ENCODE measurements at places on chromosomes 5 and 9.

GRCh38 chr5:120457839-120458507 is 6.1 kb upstream of the PRR16 start:
- H3K4me1 ChIP-seq = peaks cover 5% of the 10 kb centered on the region
- H3K27me3 ChIP-seq = peaks cover 7% of the 10 kb centered on the region
- peak overlapping the region; percentile 62 for H3K4me3 ChIP-seq
- H3K27ac ChIP-seq = no peak overlapping the region
- DNase-seq = peak; percentile 47

DNA sequence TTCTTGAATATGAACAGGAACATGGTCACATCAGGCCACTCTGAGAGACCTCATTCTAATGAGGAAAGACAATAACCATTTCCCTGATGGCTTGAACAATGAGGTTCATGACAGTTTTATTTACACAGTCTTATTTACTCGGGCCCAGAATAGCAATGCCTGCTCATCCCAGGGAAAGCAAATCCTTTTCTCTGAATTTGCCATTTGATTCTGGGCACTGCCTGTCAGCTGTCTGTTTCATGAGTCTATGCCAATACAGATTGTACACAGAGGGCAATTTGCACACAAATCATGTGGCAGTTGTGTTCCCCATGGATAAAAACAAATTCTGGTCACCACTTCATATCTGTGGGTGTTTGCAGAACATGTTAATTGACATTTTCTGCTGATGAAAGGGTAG is 492.5 kb downstream of the ACTL7B start:
- DNase-seq = no peak
- no peak overlapping the region for H3K4me3 ChIP-seq
- H3K27me3 ChIP-seq = no peaks in the 10 kb centered on the region
- H3K27ac ChIP-seq = no peak overlapping the region
- H3K4me1 ChIP-seq = no peaks in the 10 kb centered on the region

DNA sequence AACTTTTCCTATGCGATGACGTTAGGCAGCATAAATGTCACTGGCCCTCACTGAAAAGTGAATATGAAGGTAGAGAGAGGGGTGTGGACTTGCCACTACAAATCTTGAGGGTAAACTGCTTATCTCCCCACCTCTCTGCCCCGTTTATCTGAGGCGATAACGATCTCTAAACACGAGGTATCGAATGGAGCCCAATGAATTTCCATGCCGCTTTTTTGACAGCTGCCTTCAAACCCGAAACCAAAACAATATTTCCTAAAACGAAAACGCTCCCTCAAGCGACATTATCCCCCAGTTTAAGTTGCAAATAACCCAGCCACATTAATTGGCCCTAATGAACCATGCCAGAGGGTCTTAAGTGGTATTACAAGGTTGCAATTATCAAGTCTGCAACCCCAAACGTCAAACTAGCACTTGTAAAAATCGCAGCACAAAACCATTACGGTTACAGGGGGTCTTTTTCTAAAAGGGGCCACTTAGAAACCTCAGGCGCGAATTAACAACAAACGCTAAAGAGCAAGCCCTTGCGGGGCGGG is 1.4 kb downstream of the NR3C1 start:
- peak; percentile 23 for DNase-seq
- peaks cover 61% of the 10 kb centered on the region for H3K4me1 ChIP-seq
- H3K4me3 ChIP-seq = peak overlapping the region; percentile 75

DNA sequence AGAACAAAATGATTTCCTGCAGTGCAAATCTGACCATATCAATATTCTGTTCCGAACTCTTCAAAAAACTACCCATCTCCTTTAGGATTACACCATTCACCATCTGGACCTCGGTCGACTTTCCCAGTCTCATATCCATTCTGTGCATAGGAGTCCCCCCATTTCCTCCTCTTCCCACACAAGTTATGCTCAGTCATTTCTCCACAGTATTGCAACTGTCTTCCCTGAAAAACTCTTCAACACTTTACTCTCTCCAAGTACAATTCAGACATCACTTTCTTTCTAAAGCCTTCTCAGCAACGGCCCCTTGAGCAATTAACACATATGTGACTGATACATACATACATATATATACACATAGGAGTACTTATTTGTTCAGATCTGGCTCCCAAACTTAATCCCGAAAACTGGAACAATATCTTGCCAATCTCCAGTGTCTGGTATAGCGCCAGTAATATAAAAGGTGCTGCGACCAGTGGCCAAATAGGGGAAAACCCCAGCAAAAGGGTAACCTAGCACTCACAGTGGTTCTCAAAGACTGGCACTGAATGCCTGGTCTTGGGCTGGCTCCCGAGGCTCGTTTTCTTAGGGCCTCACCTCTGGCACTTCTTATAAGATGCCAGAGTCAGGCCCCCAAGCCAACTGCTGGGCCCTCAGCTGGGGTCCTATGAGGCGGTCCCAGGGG is 629 bp downstream of the ZBTB26 start:
- no peak for DNase-seq
- H3K4me3 ChIP-seq = no peak overlapping the region
- H3K4me1 ChIP-seq = peaks cover 13% of the 10 kb centered on the region

GRCh38 chr5:178069909-178070308 is 43.4 kb upstream of the N4BP3 start:
- no peaks in the 10 kb centered on the region for H3K36me3 ChIP-seq
- peak; percentile 43 for DNase-seq
- no peak overlapping the region for H3K4me3 ChIP-seq
- peaks cover 12% of the 10 kb centered on the region for H3K27me3 ChIP-seq

GRCh38 chr5:158852622-158853021 is 247.1 kb downstream of the EBF1 start:
- DNase-seq = no peak
- H3K4me1 ChIP-seq = peaks cover 18% of the 10 kb centered on the region
- peaks cover 3% of the 10 kb centered on the region for H3K27me3 ChIP-seq
- no peaks in the 10 kb centered on the region for H3K36me3 ChIP-seq
- no peak overlapping the region for H3K4me3 ChIP-seq

- no peaks in the 10 kb centered on the region for H3K27me3 ChIP-seq
- H3K4me3 ChIP-seq = no peak overlapping the region
- H3K36me3 ChIP-seq = peaks cover 45% of the 10 kb centered on the region
These were observed 63.7 kb upstream of the CACNA1B start for GRCh38 chr9:137813651-137814415.

- H3K27ac ChIP-seq = peak overlapping the region; percentile 97
- peaks cover 39% of the 10 kb centered on the region for H3K4me1 ChIP-seq
These were observed 3.0 kb downstream of the FAM78A start for GRCh38 chr9:131273146-131273855.

DNA sequence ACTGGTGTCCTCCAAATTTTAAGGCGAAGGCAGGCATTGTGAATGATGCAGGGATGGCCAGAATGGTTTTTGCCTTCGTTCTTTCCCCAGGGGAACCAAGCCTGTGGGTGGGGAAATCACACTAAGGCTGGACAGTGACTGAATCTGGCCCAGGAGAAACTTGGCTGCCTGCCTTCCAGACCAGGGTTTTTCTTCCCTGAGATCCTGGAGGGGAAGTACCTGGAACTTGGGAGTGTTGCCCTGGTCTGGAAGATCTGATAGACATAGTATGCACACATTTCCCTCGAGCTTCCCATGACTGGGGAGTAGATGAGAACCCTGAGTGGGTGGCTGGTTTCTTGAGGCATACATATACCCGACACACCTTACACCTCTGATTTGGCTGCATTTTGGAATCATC is 664 bp upstream of the IL11RA start:
- no peak overlapping the region for H3K4me3 ChIP-seq
- H3K36me3 ChIP-seq = peaks cover 33% of the 10 kb centered on the region
- no peak overlapping the region for H3K27ac ChIP-seq
- peaks cover 49% of the 10 kb centered on the region for H3K4me1 ChIP-seq

GRCh38 chr9:87873607-87874303 is 8.9 kb upstream of the SPATA31E1 start:
- DNase-seq = no peak
- H3K27me3 ChIP-seq = peaks cover 7% of the 10 kb centered on the region
- no peaks in the 10 kb centered on the region for H3K36me3 ChIP-seq
- no peak overlapping the region for H3K4me3 ChIP-seq
- no peaks in the 10 kb centered on the region for H3K4me1 ChIP-seq
- H3K27ac ChIP-seq = no peak overlapping the region

DNA sequence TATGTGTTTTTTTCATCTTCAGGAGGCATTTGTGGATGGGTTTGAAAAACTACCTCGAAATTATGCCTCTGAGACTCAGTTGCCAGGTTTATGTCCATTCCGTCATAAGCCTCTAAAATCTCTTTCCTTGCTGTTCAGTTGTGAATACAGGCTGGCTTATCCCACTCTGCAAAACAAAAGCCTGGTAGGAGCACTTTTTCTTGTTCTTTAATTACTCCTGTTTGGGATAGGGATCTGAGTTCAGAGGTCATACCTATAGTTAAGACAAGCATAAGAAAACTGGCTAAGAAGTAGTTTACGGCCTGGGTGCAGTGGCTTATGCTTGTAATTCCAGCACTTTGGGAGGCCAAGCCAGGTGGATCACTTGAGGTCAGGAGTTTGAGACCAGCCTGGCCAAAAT is 24.4 kb downstream of the ZNF131 start:
- no peak overlapping the region for H3K4me3 ChIP-seq
- no peak overlapping the region for H3K27ac ChIP-seq
- peaks cover 13% of the 10 kb centered on the region for H3K4me1 ChIP-seq
- no peak for DNase-seq
- H3K36me3 ChIP-seq = peaks cover 51% of the 10 kb centered on the region

- no peak overlapping the region for H3K4me3 ChIP-seq
- DNase-seq = no peak
- no peaks in the 10 kb centered on the region for H3K4me1 ChIP-seq
- peaks cover 3% of the 10 kb centered on the region for H3K27me3 ChIP-seq
- H3K36me3 ChIP-seq = no peaks in the 10 kb centered on the region
These were observed 137.1 kb downstream of the CAAP1 start for GRCh38 chr9:26755476-26755875.

DNA sequence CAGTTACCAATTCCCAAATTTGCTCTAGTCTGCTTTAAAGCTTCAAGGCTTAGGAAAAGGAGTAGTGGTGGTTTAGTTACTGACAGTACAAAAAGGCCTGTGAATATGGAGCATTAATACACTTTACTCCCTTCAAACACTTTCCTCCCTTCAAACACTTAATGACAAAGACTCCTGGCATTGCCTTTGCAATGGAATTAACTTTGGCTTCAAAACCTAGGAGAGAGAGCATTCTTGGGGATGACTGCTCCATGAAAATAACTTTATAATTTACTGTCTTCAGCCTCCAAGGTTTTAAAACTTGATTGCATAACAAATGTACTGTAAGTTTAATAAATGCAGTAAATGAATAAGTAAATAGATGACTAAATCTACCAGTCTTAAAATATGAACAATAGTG is 185.6 kb downstream of the TRPM3 start:
- no peaks in the 10 kb centered on the region for H3K27me3 ChIP-seq
- DNase-seq = no peak
- no peaks in the 10 kb centered on the region for H3K4me1 ChIP-seq
- no peak overlapping the region for H3K27ac ChIP-seq

- no peak overlapping the region for H3K4me3 ChIP-seq
- H3K36me3 ChIP-seq = peaks cover 17% of the 10 kb centered on the region
- H3K27me3 ChIP-seq = peaks cover 27% of the 10 kb centered on the region
- peaks cover 31% of the 10 kb centered on the region for H3K4me1 ChIP-seq
These were observed 148.7 kb upstream of the ERCC6L2 start for GRCh38 chr9:95726756-95727155.

DNA sequence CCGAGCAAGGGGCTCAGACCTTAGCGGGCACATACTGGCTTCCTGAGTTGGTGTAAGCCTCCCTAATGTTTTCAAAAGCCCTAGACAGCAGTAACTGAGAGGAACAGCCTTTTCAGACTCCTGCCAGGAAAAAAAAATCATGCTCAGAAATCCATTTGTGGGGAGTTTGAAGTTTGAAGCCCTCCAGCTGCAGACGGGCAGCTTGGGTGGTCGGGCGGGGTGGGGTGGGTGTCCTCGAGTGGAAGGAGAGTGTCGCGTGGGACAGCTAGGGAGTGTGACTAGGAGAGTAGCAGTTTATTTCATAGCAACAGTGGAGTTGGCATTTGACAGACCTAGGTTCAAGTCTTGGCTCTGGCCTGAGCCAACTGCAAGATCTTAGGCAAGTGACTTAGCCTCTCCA is 90.7 kb upstream of the PITX1 start:
- no peak for DNase-seq
- H3K27me3 ChIP-seq = peaks cover 8% of the 10 kb centered on the region
- H3K27ac ChIP-seq = no peak overlapping the region
- H3K4me3 ChIP-seq = no peak overlapping the region
- H3K36me3 ChIP-seq = no peaks in the 10 kb centered on the region
- H3K4me1 ChIP-seq = peaks cover 4% of the 10 kb centered on the region

DNA sequence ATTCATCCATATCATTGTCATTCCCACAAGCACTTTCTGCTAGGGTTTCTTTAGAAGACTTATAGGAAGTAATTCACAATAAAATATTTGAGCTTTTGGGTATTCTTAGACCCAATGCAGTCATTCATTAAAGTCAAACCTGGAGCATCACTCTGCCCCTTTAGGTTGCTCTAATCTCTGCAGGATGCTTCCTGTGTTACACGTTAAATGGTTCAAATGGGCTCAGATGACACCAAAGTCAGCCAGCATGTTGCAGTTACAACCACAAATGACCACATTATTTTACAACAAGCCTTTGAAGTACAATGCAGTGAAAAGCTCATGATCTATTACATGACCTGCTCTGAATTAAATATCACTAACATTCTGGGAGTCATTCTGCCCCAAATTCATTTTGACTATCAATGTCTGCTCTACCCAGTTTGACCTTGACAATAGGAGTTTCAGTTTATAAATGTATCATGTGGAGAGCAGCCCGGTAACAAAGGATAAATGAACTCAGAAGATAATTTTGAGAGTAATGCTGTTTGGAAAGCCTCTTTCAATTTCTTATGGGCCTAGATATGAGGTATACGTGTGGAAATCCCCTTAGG is 668.6 kb upstream of the DMAC1 start:
- H3K36me3 ChIP-seq = no peaks in the 10 kb centered on the region
- no peak overlapping the region for H3K4me3 ChIP-seq
- no peak overlapping the region for H3K27ac ChIP-seq
- H3K4me1 ChIP-seq = no peaks in the 10 kb centered on the region
- H3K27me3 ChIP-seq = no peaks in the 10 kb centered on the region

DNA sequence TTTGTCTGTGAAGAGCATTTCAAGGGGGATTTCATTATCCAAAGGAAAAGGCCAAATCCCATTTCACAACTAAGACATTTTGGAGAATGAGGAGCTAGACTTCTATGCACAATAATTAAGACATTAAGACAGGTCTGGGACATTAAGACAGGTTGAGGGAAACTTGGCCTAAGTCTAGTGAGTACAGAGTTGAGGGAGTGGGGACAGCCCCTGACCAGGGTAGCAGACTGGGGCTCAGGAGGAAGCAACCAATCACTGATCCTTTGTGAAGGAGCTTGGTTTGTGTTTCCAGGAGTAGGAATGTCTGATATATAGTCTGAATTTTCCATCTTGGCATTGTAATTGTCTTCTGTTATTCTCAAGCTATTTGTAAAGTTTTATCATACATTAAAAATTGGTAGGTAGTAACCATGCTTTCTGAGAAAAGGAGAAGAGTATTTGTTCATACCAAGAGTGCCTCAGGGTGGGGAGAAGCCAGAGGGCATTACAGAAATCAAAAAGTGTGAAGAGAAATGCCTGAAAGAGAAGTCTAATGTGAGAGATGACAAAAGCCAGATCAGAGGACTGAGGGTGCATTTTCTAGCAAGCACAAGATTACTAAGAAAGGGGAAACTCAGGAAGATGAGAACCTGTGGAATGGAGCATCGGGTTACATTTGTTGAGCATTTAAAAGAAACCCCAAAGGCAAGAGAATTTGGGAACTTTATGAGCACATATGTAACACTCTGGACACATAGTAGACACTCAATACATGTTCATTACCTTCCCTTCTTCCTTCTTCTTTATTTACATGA is 189.3 kb upstream of the PIK3R1 start:
- no peaks in the 10 kb centered on the region for H3K36me3 ChIP-seq
- DNase-seq = no peak
- H3K27me3 ChIP-seq = no peaks in the 10 kb centered on the region
- H3K27ac ChIP-seq = no peak overlapping the region
